ENCODE measurements at places on chromosomes 1 and 21.

- no peak for DNase-seq
These were observed 381.1 kb upstream of the NCAM2 start for GRCh38 chr21:20617130-20617529.

DNA sequence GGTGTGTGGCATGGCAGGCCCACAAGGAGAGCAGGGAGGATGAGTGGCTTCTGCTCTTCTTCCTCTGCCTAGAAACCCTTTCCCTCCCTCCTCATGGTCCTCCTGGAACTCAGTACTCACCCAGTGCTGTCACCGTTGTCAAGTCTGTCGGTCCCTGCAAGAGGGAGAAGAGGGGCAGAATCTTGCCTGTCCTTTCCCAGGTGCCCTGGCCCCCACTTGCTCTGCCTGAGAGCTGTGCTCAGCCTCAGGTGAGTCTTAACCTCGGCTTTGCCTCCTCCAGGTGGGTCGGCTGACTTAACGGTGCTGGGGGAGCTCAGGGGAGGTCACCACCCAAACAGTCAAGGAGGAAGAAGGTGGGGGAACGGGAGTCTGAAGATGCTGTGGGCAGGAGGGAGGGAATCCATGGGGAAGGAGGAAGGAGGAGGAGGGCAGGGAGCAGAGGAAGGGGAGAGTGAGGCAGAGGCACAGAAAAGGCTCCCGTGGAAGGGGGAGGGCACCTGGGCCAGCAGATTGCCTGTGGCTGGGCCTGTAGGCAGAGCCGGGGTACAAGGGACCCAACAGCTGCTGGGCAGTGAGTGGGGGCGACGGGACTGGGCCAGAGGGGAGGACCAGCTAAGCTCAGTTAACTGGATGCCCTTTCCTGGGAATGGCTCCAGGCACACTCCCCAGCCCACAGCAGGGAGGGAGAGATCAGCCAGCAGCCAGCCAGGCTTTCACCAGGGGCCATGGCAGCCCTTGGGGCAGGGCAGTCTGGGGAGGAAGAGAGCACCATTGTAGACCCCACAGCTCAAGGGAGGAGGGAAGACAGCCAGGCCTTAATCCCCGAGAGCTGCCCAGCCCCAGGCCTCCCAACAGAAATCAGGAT lies 26.3 kb downstream of the CTNNBIP1 start:
- no peak for DNase-seq

- peak; percentile 55 for DNase-seq
These were observed 120.2 kb downstream of the MRPL39 start for GRCh38 chr21:25487046-25487594.

DNA sequence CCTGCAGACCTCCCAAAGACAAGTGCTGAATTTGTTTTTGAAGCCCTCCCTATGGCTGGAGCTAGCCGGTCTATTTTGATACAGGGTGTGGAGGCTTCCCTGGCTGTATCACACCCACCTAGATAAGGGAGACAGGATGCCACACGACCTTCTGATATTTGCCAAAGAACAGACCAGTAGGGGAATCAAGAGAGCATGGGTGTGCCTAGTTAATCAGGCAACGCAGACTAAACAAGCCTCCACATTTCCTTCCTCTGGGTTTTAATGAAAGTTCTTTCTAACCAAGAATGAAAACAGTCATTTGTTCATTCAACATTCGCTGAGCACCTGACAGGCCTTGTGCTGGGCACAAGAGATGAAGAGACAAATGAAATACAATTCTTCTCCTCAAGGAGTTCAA lies 446.8 kb downstream of the PLPP3 start:
- no peak for DNase-seq

GRCh38 chr1:90784186-90784847 lies 67.2 kb upstream of the BARHL2 start:
- DNase-seq, result no peak

DNA sequence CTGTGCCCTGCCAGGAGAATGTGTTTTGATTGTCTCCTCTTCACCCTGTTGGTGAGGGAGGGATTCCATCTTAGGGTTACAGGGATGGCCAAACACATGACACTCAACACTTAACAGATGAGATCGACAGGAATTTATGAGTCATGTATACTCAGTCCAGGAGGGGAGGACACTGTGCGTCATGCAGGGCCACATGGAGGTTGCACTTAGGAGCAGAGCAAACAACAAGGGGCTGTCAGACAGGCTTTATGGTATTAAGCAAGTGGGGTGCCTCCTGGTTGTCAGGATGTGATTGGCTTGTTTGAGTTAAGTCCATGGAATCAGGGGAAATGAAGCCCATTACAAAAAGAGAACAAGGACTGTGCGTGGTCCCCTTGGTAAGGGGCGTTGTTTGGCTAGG lies 26.9 kb downstream of the EDARADD start:
- DNase-seq, result no peak

DNA sequence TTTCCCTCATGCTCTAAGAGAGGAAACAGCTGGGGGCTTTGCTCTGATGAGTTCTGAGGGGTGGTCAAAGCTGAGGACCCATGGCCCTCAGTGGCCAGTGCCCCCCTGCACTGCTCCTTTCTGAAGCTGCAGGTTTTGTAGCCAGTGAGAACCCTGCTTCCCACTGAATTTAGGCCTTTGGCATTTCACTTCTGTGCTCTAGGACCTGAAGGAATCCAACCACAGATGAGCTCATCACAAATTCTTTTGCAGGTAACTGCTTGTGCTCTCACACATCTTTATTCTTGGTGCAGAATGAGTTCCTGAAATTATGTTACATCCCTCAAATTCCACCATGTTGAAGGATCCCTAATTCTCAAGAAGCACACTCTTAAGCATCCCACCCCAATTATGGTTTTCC lies 248.7 kb upstream of the IRF2BP2 start:
- no peak for DNase-seq

GRCh38 chr1:192801451-192801850 lies 7.4 kb upstream of the RGS2 start:
- no peak for DNase-seq

DNA sequence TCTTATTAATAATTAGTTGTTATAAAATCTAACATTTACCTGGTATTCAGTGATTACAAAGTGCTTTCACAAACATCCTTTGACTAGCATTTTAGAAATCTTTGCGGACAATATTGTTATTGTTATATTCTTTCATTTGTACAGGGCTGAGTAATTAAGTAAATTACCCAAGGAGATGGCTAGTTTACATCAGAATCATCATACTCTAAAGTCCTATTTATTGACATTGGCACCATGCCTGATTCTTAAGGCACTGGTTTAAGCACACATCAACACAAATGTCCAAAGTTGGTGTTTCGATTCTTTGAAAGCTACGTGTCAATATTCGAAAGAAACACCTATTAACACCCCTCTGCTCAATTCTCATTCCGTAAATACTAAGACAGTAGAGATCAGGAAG lies 424.6 kb upstream of the CHRM3 start:
- no peak for DNase-seq

DNA sequence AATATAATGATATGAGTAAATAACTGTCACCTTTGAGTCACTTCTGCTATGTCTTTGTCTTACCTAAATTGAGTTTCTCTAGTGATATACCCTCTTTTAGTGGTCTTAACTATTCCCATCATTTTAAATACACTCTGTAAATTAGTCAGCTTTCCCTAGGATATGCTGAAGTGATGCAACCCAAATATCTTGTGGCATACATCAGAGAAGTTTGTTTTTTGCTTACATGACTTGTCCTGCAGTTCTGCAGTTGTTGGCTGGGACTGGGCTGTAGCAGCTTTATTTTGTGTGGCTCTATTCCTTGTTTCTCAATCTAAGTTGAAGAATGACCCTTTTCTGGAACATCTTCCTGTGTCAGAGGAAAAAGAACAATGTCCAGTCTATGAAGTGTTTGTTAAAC lies 76.4 kb downstream of the TTC3 start:
- DNase-seq, result peak; percentile 73

DNA sequence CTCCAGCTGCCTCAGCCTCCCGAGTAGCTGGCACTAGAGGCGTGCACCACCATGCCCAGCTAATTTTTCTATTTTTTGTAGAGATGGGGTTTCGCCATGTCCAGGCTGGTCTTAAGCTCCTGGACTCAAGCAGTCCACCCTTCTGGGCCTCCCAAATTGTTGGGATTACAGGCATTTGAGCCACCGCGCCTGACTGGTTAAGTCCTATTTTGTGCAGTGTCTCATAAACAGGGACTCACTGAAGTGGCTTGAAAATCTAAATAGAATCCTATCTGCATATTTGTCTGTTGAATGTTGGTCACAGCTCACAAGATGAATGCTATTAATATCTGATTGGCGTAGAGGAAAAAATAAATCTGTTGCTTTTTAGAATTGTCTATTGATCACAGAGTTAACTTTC lies 5.9 kb upstream of the CHAF1B start:
- DNase-seq, result no peak

- DNase-seq, result no peak
These were observed 115.0 kb upstream of the SLC25A33 start for GRCh38 chr1:9424261-9424660.

DNA sequence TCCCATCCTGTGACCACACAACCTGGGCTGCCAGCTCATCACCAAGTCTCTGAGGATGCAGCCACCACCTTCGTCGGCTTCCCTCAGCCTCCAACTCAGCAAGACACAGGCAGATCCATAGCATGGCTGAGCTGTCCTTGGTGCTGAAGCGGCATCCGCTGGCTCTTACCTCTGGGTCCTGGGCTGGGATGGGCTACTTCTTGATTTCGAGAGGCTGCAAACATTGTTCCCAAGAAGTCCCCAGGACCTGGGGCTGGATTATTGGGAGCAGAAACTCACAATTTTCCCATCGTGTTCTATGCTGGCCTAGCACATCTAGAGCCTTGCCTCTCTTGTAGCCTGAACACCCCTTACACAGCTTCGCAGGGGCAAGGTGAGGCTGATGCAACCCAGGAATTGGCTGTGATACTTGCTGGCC lies 24.9 kb upstream of the C1QA start:
- DNase-seq, result peak; percentile 12

- no peak for DNase-seq
These were observed 26.8 kb downstream of the RAB3B start for GRCh38 chr1:51963592-51964308.

DNA sequence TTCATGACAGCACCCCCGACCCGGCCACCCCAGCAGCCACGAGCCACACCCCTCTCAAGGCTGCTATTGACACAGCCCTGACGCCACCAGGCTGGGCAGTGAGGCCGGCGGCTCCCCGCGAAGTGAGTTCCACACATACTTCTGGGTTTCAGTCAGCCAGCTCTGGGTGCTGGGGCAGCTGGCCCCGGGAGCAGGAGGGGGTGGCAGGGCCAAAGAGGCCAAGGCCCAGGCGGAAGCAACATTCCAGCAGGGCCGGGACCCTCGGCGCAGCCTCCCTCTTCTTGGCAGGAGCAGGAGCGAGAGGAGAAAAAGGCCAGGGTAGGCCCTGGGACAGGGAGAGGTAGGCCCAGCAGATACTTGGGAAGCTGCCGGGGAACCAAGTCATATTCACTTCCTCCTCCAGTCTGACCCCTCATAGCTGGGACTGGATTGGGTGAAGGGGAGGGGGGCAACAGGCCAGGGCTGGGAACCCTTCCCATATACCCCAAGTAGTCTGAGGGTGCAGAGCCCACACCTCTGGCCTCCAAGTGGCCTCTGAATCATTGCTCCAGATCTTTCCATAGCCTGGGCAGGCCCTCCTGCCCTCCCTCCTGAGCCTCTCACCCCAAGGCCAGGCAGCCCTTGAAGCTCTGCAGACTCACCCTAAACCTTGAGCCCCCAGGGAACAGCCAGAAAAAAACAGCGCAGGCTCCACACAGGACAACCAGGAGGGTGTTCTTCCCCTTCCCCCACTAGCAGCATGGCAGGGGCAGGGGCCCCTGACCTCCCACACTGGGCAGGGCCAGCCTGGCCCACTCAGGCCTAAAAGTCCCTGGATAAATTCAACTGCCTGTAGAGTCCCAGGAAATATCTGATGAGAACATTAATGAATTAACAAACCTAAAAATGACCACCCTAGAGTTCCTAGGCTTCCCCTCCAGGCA lies 5.7 kb downstream of the HSPG2 start:
- peak; percentile 65 for DNase-seq

GRCh38 chr1:63969441-63969901 lies 195.7 kb downstream of the ROR1 start:
- DNase-seq, result no peak

GRCh38 chr1:151184211-151184610 lies 5.8 kb downstream of the VPS72 start:
- no peak for DNase-seq

GRCh38 chr1:206066479-206067171 lies 13.7 kb downstream of the RHEX start:
- DNase-seq, result no peak

GRCh38 chr1:30986755-30987154 lies 78.2 kb upstream of the SDC3 start:
- DNase-seq, result no peak

GRCh38 chr1:184859381-184860105 lies 104.9 kb upstream of the EDEM3 start:
- no peak for DNase-seq

Data from skeletal muscle cell (primary cell).